GDM1 (cell line): ENCODE measurements at places on chromosomes 4 and X.
A peak's percentile ranks its signal among the peaks of the same experiment; 100 is the strongest.

- DNase-seq: no peak
Observed at GRCh38 chr4:159484864-159485263, 382.0 kb downstream of the RAPGEF2 start.

DNA sequence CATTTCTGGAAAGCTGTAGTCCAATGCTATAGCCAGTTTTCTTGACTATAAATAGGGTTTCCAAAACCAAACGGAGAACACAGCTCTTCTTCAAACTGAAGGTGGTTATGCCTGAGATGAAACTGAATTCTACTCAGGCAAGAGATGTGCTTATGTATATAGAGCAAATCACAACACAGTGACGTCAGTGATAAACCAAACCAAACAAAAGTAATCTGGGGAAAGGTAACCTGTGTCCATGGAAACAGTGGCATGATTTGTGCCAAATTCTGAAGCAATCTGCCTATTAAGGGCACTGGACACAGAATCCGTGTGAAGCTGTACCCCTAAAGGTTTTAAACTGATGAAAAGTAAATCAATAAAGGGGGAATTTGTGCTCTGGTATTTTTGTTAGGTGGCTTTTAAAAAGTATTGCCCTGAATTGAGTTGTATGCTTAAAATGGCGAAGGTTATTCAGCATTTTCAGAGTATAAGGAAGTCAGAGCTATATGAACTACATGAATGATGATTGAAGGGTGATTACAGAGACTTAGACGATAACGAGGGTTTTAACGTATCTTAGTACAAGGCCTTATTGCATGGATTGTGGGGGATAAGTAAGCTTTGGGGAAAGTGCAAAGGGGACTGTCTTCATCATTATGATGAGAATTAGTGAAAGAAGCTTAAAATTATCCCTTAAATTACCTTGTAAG is 38.6 kb downstream of the NPY5R start:
- DNase-seq: no peak

DNA sequence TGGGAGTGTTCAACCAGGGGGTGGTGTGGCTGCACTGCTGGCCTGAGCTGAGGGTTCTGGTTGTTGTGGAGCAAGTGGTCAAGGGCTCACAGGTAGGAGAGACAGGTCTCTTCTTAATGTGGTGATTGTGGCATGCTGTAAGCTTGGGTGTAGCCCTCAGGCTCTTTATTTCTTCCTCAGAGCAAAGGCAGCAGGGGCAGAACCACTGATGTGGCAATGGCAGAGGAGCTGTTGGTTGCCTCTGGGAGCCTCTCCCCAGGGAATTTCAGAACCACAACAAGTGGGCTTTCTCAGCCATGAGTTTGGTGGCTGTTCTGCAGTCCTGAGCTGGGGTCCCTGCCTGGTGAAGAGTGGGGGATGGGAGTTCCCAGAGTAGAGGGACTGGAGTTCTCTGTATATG is 1017.2 kb downstream of the SH3BGRL start:
- no peak for DNase-seq

- no peak for DNase-seq
Observed at GRCh38 chr4:108355186-108355901, 186.6 kb upstream of the LEF1 start.

GRCh38 chr4:31461421-31461820 is 741.3 kb downstream of the PCDH7 start:
- DNase-seq: no peak

- DNase-seq: no peak
Observed at GRCh38 chr4:102693262-102693850, 67.4 kb downstream of the MANBA start.

DNA sequence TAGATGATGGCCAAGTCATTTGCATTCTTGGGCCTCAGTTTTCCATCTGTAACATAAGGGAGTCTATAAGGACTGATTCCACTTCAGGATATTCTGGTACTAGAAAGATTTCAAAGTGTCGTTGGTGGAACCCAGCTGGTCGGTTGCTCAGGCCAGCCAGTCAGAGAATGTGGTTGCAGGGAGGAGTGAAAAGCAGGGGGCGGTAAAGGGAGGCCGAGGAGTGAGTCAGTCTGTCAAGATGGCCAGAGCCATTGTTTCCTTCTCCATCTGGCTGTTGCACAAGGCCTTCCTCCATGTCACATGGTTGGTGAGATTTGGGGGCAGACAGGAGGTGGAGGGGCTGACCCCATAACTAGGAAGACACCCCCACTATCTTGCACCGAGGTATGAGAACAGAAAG is 38.2 kb downstream of the STARD8 start:
- DNase-seq: peak; percentile 51

DNA sequence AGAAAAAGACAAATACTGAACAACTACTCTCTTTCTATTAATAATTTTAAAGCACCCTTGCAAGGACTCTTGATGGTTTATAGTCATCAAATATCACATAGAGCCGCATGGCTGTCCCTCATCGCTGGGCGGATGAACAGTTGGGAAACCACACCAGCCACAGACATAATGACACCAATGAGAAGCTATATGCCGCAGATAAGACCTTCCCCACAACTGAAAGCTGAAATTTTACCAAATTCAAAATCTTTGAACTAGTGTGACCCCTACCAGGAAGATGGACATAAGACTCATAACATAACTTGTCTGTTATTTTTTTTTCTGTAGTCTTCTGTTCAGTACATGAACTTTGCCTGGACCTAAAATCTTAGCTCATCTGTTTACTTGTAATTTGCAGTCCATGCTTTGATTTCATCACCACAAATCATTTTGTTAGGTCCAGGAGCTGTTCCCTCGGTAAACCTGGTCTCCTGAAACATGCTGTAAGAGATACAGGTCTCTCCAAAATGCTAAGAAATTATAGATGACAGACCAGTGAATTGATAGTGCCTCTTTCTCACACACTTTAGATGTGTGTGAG is 157.3 kb upstream of the RAPGEF2 start:
- DNase-seq: no peak
